ENCODE measurements at places on chromosomes 13 and 19.

GRCh38 chr13:107376341-107377125, 808.6 kb upstream of the ARGLU1 start:
- DNase-seq, result no peak

DNA sequence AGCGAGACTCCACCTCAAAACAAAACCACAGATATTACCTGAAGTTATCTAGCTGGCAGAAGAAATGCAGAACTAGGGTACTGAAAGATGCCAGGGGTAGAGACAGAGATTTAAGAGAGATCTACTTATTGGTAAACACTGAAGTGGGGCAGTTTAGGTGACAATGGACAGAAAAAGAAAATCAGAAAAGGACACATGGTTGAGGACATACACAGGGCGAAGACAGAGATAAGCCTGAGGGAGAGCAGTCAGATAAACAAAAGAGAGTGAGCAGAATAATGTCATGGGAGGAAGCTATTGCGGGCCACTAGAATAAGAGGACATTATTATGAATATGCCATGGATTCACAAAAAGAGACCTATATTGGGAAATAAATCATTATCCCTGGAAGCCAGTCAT, 3.3 kb downstream of the NEK5 start:
- no peak for DNase-seq

GRCh38 chr13:26037302-26037701, 14.5 kb downstream of the SHISA2 start:
- no peak for DNase-seq

DNA sequence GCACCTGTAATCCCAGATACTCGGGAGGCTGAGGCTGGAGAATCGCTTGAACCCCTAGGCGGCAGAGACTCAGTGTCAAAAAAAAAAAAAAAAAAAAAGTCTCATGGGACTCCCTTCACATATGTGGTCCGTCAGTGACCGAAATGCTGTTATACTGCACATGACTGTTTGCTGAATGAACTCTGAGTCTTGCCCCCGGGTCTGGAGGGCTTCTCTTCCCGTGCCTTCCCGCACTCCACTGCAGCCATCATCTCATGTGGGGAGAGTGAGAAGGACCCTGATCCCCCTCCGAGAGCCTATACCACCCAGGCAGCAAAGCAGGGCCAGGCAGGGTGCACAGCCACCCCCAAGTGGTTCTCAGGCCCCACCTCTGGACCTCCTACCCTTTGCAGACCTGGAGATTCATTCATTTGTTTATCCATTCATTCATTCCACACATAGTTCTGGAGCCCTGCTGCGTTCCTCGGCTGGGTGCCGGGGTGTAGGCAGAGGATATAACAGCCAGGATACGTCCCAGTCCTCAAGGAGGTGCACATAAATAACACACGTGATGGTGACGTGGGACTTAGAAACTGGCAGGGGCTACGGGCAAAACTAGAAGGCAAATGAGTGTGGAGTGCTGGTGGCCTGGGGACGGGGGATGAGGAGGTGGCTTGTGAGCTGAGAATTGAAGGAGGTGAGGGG, 14.2 kb downstream of the NDUFA11 start:
- no peak for DNase-seq

GRCh38 chr13:38308736-38309135, 40.9 kb upstream of the UFM1 start:
- DNase-seq, result no peak

Data from GM12892 (cell line).